RWPE1 (cell line): ENCODE measurements at places on chromosomes 2 and 18.

DNA sequence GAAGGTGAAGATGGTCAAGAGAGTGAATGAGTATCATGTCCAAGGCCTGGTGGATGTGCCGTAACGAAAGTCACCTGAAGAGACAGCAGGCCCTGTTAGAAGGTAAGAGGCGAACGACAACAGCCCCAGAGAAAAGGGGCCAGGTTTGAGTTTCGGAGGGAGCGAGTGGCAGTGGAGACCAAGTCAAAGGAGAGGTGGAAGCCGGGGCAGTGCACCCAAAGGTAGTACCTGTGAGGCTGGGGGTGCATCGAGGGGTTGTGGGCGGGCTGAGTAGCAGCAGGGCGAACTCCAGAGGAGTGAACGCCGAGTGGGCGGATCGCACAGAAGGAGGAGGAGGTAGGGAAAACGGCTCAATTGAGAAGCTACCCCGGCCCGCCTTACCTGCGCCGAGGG, 358 bp downstream of the USP37 start:
- no peak for DNase-seq

DNA sequence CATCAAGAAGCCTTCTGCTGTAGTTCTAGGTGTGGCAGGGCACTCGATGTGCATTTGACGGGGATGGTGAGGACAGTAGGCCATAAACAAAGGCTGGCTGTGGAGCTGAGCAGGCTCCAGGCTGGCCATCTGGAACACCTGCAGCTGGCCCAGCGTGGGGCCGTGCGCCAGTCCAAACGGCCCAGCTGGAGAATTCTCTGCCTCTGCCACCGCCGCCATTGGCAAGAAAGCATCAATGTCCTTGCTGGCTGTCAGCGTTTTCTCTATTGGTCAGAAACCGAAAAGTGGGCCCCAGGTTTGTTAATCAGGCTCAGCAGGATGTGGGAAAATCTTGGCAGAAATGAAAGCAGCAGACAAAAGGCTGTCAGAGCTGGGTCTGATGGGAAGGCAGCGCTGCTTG, 24.0 kb upstream of the CTIF start:
- DNase-seq: no peak

- peak; percentile 71 for DNase-seq
Measured at GRCh38 chr2:33134086-33134771, 187.5 kb downstream of the LTBP1 start.

DNA sequence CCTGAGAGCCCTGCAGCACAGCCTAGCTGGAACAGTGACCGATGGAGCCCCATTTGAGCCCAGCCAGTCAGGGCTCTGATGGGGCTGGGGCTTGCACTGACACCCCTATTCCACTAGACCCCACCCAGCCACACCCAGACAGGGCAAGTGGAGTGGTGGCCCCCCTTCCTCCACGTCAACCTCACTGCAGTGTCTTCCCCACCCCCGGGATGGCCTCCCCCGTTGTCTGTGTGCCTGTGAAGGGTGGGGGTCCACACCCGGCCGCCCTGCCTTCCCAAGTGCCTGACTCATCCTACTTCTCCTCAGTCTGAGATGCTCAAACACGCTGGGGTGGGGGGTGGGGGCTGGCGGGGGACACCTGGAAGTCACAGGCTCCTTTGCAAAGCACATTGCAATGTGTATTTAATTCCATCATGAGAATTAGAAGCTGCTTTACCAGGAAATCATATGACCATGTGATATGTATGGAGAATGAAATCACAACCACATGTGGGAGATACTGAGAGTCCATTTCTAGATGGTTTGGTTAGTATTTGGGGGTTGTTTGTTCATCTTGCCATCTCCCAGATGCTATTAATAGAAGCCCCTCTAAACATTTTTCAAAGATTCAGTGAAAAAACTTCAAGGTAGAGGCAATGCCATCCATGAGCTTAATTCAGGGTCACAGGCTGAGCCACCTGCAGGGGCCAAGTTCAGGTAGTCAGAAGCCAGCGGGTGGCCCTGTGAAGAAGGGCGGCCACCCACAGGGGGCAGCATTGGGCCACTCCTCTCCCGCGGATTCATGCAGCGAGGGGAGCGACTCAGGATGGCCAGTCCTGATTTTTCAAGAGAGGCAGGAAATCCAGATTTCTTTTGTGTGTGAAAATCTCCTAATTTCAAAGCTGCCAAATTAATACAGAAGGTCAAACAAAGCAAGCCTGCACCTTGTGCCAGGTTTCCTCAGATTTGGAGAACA, 22.7 kb upstream of the GMPPA start:
- no peak for DNase-seq

DNA sequence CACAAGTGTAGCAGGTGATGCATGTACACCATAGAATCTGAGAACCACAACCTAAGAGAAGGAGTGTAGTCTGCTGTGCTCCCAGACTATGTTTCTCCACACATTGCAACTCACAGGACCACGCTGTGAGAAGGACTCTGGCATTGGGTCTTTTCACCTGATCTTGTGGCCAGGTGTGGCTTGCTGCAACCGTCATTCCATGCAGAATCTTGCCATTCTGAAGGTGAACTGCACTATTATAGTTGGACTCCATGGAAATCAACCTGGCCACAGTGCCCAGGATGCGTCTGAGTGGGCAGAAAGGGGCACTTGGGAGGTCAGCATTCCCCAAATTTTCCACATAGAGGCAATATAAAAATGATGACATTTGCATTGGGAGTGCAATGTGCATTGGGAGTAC, 122.2 kb downstream of the CAPN13 start:
- DNase-seq: no peak

DNA sequence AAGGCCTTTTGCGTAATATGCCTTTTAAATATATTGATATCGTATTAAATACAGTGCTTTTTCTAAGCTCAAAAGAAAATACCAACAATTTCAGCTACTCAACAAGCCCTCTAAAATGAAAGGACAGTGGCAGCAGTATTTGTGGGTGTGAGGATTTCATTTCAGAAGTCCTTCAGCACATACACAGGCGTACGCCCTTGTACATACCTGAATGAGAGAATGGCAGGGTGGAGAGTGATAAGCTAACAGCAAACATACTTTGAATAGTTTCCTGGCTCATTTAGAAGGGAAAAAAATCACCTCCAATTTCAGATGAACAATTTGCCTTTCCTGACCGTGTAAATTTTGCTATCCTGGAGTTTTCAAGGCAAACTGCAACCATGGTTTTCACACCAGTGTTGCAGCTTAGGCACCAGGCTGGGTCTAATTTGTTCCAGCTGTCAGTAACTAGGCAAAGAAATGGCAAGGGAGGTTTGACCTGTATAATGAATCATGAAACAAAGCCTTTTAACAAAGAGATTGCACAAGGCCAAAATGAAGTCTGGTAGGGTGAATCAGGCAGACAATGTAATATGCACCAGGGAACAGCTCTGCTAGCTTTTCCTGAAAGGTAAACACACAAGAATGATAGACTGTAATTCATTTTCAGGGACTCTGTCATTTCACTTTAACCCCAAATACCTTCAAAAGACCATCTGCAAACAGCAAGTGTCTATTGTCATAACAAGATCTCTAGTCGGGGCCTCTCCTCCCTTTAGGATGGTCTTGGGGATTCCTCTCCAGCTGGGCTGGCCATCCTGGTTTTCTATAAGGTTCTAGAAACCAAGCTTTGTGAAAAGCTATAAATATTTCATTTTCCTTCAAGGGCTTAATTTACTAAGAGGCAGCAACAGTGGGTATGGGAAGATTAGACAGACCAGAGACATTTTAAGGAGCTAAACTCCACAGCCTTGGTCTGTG, 11.5 kb downstream of the ANKRD29 start:
- peak; percentile 84 for DNase-seq

DNA sequence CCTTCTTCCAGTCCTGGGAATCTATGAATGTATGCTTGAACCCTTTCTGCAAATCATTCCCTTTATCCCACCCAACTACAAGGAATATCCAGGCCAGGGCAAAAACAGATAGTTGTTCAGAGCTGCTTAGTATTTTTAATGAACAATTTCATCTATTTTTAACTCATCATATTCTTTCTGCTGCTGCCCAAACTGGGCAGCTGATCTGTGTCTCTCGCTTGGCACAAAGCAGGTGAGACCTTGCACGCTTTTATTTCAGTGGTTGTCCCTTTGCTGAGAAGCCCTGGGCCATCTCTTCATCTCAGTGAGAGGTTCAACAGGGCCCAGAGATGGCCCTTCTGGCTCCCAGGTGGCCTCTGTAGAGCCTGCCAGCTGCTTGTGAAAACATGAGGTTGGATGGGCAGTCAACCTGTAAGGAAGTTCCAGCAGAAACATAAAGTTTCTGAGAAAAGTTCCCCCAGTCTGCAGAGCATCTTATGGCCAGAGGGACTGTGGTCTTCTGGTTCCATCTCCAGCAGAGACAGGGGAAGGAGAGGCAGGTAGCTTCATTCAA, 57.5 kb downstream of the MYCN start:
- DNase-seq: no peak

DNA sequence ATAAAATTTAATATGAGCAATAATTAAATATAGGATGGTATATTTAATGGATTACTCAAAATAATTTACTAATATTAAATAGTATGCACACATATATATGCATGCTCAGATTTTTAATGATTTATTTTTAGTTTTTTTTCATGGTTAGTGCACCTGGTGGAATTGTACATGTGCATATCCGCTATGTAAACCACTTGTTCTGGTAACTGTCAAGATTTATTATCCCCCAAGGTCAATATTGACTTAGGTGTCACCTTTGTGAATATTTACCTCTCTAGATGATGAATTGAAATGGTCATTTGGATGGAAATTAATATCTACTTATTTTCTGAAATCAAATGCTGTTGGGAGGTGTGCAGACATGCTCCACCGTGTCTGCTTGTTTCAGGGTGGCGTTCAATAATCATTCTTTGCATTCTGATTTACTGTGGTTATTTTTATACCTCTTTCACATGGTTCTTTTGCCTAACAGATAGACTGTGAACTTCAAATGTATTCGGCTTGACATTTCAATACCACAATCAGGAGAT, 14.7 kb downstream of the CNTNAP5 start:
- no peak for DNase-seq

GRCh38 chr2:98948956-98949739, 13.1 kb upstream of the CRACDL start:
- no peak for DNase-seq

- DNase-seq: no peak
Measured at GRCh38 chr2:165157160-165157559, 46.7 kb downstream of the SCN3A start.

DNA sequence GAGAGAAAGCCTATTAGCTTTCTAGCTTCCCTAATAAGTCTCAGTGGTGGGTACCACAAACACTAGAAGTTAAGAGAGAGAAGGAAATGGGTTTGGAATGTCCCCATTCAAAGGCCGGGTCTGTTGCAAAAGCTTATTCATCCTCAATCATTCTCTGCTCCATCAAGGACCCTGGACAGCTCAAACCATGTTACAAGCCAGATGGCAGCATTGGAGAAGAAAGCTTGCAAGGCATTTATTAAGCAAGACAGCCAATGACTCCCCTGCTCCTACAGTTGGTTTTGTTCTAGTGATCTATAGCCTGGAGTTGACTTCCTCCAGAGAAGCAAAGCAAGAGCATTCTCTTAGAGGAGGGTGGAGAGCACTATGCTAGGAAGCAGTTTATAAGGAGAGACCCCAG, 86.9 kb upstream of the LMAN1 start:
- no peak for DNase-seq

DNA sequence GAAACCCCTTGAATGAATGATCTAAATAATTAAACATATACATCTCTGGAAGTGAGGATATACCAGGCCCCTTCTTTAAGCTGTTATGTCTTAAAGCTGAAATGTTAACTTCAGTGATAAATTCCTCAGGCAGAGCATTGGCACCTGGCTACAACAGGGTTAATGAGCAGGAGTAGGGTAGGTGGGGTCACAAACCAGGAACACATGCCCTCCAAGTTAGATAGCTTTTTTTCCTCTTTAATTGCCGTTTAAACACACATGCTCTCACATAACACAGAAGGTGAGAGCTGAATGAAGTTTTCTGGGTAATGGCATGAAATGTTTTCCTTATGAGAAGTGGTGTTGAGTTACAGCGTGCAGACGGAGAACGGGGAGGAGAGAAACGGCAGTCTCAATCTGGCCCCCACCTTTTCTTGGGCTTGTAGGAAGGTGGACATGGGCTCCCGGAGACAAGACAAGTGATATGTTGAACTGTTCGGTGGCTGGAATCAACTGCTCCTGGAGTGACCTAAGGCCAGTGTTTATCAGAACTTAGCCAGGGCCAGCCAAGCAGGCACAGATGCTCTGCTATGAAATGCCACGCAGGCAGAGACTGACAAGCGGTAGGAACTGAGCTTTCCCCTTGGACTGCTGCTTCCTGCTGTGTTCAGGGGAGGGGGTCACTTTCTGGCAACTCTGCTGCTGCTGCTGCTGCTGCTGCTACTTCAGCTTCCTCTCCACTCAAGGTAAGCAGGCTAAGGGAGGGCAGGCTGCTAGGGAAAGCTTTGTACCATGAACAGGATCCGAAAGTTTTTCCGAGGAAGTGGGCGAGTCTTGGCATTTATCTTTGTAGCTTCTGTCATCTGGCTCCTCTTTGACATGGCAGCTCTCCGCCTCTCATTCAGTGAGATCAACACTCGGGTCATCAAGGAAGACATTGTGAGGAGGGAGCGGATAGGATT, at the start of gene GALNT5:
TSS of gene GALNT5 (plus strand) at position 394 of the 941 bp plus-strand sequence. CDS start at position 772, 378 bp downstream.
- no peak for DNase-seq

DNA sequence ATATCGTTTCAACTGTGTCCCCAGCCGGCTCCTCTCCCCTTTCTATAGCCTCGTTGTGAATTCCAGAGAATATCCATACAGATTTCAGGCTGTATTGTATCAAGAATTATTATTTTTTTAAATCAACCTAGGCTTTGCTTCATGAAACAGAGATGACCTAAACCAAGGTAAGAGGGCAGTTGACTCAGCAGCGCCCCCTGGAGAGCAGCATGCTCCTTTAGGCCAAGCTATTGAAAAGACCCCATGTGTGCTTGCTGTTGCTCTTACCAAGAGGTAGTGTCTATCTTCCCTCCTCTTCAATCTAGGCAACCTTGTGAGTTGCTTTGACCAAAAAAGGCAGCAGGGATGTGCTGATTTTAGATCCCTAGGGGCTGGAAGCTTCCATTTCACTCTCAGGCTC, 426.7 kb upstream of the SMIM21 start:
- no peak for DNase-seq

- peak; percentile 66 for DNase-seq
Measured at GRCh38 chr2:236177967-236178889, 10.0 kb upstream of the GBX2 start.

- no peak for DNase-seq
Measured at GRCh38 chr2:99101697-99102096, 39.8 kb upstream of the C2orf15 start.

- DNase-seq: no peak
Measured at GRCh38 chr2:10269291-10269690, 33.4 kb upstream of the HPCAL1 start.

- DNase-seq: no peak
Measured at GRCh38 chr18:25126751-25127150, 225.2 kb downstream of the ZNF521 start.
